Right lobe of liver (tissue), 6 donors: ENCODE measurements at places on chromosomes 3 and 15. TPM values are rescaled to one million over a fixed set of nuclear protein-coding genes. Genes with fewer than 3 reads are reported as not detected.

GRCh38 chr3:187628169-187628568 is 42.0 kb downstream of the SST start:
- no peak for DNase-seq

DNA sequence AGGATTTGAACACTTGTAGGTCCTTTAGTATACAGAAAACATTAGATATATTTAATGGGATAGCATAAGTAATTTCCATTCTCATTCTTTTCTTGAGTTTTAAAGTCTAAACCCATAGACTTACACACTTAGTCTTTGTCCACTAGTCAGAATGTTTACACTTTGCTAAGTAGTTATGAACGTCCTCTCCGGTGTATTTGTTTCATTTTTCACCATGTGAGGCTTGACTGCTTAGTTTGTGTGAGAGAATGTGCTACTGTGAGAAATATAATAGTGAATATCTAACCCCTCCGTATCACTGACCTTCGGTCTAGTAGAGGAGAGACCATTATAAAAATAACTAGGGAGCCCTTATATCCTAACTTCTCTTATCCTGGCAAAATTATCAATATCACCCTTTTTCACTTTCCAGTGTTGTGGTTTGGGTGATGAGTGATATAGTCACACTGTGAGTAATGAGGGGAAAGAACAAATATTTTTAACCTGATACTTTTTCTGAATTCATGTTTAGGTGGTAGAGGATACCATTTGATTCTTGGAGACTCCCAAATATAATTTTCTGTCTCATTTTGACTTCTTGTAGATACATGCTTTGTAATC is 122.4 kb downstream of the UBE2E2 start:
- no peak for DNase-seq

- DNase-seq: no peak
Measured at GRCh38 chr3:114841515-114841914, 305.6 kb downstream of the ZBTB20 start.

DNA sequence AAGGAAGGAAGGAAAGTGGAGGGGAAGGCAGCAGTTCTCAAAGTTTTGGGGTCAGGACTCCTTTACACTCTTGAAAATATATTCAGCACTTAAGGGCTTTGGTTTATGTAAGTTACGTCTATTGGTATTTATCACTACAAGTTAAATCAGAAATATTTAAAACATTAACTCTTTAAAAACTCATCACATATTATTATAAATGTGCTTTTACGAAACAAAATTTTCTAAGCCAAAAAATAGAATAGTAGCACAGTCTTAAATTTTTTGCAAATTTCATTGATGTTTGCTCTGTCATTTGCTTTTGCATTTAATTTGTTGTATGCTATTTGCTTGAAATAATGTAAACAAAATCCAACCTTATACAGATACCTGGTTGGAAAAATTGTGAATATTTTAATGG is 7.5 kb downstream of the UBE2Q2 start:
- no peak for DNase-seq

- DNase-seq: no peak
Measured at GRCh38 chr15:31609906-31610305, 283.3 kb downstream of the KLF13 start.

DNA sequence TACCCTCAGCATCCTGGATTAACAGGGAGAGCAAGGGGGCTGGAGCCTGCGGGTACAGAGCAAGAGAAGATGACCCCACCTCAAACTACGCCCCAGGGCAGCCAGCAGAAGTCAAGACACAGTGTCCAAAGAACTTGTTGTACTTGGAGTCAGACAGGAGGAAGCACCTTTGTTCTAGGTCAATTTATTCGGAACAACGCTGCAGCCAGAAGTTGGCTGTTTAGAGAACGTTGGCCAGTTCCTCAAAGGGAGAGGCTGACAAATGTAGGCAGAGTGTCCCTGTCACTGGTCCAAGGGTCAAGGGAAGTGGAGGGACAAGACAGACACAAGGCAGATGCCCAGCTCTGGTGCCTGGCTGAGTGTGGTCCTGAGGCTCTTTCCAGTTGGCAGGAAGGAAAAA is 32.1 kb upstream of the PIAS1 start:
- DNase-seq: no peak

DNA sequence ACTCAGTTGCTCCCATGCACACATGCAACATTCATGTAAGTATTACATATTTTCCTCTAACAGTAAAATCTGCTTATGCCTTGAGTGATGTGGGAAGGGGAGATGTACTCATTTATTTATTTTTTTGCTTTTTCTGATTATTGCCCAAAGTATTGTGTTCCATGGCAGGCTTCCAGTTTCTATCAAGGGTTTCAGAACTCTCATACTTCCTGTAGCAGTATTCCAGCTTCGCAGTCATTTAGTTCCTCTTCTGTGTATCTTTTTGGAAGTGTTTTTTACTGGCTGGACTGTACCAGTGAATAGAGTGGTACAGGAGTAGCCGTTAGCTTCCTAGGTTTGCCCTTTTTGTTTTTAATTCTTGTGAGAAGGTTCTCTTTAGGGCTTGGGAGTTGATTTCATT is 26.9 kb downstream of the RAB11A start:
- DNase-seq: no peak

CAPN7 gene
- total RNA-seq: 20.1 TPM

WDR93 gene
- not detected for total RNA-seq

DUOX2 gene
- total RNA-seq: not detected
